ENCODE measurements at places on chromosomes 12 and 14.

GRCh38 chr12:120223458-120224303 is 22.8 kb upstream of the RPLP0 start:
- DNase-seq = no peak
- H3K4me1 ChIP-seq = peaks cover 33% of the 10 kb centered on the region
- H3K4me3 ChIP-seq = no peak overlapping the region
- peaks cover 2% of the 10 kb centered on the region for H3K36me3 ChIP-seq
- no peak overlapping the region for H3K27ac ChIP-seq

DNA sequence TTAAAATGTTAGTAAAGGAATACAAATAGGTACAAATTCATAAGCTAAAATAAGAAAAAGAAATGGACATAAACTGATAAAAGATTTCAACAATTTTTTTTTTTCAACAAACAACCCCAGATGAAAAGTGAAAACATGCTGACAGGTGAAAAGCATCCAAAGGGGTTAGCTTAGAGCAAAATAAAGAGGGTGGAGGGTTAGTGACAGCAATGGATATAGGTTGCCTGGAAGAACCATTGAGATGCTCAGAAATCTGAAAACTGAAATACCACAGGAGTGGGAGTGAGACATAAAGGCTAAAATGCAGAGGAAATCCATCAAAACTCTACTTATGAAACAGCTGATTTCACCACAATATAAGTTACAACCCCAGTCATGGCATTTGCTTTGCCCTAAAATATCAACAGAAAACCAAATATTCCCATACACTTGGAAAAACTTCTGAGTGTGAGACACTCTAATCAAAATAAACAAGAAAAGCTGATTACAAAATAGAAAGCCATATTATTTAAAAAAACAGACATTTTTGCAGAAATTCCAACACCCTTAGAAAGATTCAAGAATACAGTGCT is 136.3 kb upstream of the PLEKHG7 start:
- no peak for DNase-seq
- peaks cover 37% of the 10 kb centered on the region for H3K4me1 ChIP-seq
- H3K36me3 ChIP-seq = peaks cover 20% of the 10 kb centered on the region
- H3K27ac ChIP-seq = peak overlapping the region; percentile 55

- peaks cover 29% of the 10 kb centered on the region for H3K36me3 ChIP-seq
- H3K4me3 ChIP-seq = no peak overlapping the region
- H3K27ac ChIP-seq = peak overlapping the region; percentile 76
- peak; percentile 60 for DNase-seq
- peaks cover 19% of the 10 kb centered on the region for H3K4me1 ChIP-seq
These were observed 170.1 kb upstream of the PWP1 start for GRCh38 chr12:107515446-107515958.

GRCh38 chr12:57765003-57765697 is 1.7 kb downstream of the CYP27B1 start:
- peak overlapping the region; percentile 79 for H3K27ac ChIP-seq
- H3K4me3 ChIP-seq = peak overlapping the region; percentile 89
- H3K4me1 ChIP-seq = peaks cover 42% of the 10 kb centered on the region
- H3K36me3 ChIP-seq = peaks cover 50% of the 10 kb centered on the region
- H3K27me3 ChIP-seq = peaks cover 5% of the 10 kb centered on the region

- no peaks in the 10 kb centered on the region for H3K27me3 ChIP-seq
- no peaks in the 10 kb centered on the region for H3K4me1 ChIP-seq
- H3K4me3 ChIP-seq = no peak overlapping the region
- H3K27ac ChIP-seq = no peak overlapping the region
- H3K36me3 ChIP-seq = no peaks in the 10 kb centered on the region
- DNase-seq = no peak
These were observed 146.3 kb downstream of the LRIG3 start for GRCh38 chr12:58773986-58774385.

GRCh38 chr12:51196547-51196946 is 21.3 kb downstream of the POU6F1 start:
- no peaks in the 10 kb centered on the region for H3K36me3 ChIP-seq
- H3K27me3 ChIP-seq = no peaks in the 10 kb centered on the region
- H3K27ac ChIP-seq = no peak overlapping the region

GRCh38 chr12:22518060-22518719 is 26.2 kb downstream of the C2CD5 start:
- no peaks in the 10 kb centered on the region for H3K27me3 ChIP-seq
- no peak for DNase-seq
- no peak overlapping the region for H3K27ac ChIP-seq
- peaks cover 6% of the 10 kb centered on the region for H3K36me3 ChIP-seq
- no peak overlapping the region for H3K4me3 ChIP-seq
- H3K4me1 ChIP-seq = peaks cover 1% of the 10 kb centered on the region

GRCh38 chr14:50023671-50024490 is 92.5 kb downstream of the VCPKMT start:
- H3K4me3 ChIP-seq = no peak overlapping the region
- H3K27me3 ChIP-seq = no peaks in the 10 kb centered on the region
- no peak overlapping the region for H3K27ac ChIP-seq
- no peak for DNase-seq
- peaks cover 46% of the 10 kb centered on the region for H3K36me3 ChIP-seq
- peaks cover 23% of the 10 kb centered on the region for H3K4me1 ChIP-seq

DNA sequence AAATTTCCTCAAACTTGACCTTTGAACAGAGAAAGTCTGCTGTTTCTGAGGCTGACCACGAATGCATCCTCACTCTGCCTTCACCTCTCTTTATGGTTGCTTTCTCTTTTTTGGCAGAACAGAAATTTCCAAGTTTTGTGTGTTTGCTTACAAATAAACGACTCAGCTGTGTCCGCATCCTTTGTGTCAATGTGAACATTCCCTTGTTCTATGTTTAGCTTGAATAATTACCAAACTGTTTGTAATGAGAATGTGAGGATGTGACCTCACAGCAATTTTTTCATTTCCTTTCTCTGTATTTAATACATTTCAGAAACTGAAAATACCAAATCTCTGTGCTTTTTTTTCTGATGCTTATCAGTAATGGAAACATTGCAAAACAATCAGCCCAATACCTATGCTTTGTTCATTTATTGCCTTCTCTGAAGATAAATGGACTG is 410.9 kb downstream of the EGLN3 start:
- no peaks in the 10 kb centered on the region for H3K27me3 ChIP-seq
- H3K36me3 ChIP-seq = no peaks in the 10 kb centered on the region
- DNase-seq = no peak
- no peak overlapping the region for H3K27ac ChIP-seq

GRCh38 chr12:123900871-123901376 is 71.7 kb downstream of the CCDC92 start:
- no peaks in the 10 kb centered on the region for H3K36me3 ChIP-seq
- no peak overlapping the region for H3K4me3 ChIP-seq
- no peak overlapping the region for H3K27ac ChIP-seq
- DNase-seq = peak; percentile 35
- H3K27me3 ChIP-seq = peaks cover 5% of the 10 kb centered on the region

DNA sequence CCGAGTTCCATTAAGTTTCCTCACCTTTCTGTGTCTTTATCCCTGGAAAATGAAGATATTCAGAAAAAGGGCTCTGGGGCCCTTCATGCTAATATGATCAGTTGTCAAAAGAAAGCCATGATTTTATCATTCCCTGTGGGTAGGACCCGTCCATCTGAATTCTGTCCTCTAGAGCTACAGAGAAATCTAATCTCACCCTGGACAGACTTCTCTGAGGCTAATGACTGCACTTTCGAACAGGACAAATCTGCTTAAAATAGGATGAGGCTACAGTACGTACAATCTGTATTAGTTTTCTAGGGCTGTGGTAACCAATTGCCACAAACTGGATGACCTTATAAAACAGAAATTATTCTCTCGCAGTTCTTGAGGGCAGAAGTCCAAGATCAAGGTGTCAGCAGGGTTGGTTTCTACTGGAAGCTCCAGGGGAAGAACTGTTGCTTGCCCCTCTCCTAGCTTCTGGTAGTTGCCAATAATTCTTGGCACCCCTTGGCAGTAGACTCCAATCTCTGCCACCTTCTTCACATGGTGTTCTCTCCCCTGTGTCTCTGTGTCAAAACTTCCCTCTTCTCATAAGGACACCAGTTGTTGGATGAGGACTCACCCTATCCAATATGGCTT is 1.3 kb downstream of the AK7 start:
- no peak overlapping the region for H3K27ac ChIP-seq
- H3K4me3 ChIP-seq = peak overlapping the region; percentile 76
- H3K4me1 ChIP-seq = peaks cover 6% of the 10 kb centered on the region
- DNase-seq = no peak
- no peaks in the 10 kb centered on the region for H3K36me3 ChIP-seq
- H3K27me3 ChIP-seq = peaks cover 9% of the 10 kb centered on the region

DNA sequence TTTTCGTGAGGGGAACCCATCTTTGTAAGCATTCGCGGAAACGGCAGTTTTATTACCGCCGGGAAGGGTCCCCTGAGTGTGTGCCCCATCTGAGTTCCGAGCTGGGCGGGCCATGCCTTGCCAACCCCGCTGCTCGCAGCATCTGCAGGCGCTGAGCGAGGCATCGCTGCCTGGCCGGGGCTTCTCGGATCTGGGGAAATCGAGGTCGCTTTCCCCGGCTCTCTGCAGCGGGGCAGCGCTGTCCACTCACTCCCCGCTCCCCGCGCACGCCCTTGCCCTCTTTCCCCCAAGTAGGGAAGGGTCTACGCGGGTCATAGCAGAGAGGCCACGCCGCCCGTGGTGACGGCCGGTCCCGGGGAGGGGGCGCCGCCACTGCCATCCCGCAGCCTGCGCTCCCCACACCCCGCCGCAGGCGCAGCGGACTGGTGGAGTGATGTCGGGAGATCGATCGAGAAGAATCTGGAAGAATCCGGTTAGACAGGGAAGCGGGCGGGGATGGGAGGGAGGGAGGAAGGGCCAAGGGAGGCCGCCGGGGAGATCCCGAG is 507 bp upstream of the FKBP4 start:
- H3K4me3 ChIP-seq = peak overlapping the region; percentile 74
- no peaks in the 10 kb centered on the region for H3K27me3 ChIP-seq
- DNase-seq = peak; percentile 31
- peaks cover 32% of the 10 kb centered on the region for H3K4me1 ChIP-seq
- peaks cover 32% of the 10 kb centered on the region for H3K36me3 ChIP-seq
- no peak overlapping the region for H3K27ac ChIP-seq

- H3K36me3 ChIP-seq = no peaks in the 10 kb centered on the region
- H3K4me1 ChIP-seq = peaks cover 5% of the 10 kb centered on the region
- H3K27me3 ChIP-seq = peaks cover 35% of the 10 kb centered on the region
- DNase-seq = no peak
- no peak overlapping the region for H3K27ac ChIP-seq
These were observed 98.0 kb downstream of the GCH1 start for GRCh38 chr14:54804538-54805041.

DNA sequence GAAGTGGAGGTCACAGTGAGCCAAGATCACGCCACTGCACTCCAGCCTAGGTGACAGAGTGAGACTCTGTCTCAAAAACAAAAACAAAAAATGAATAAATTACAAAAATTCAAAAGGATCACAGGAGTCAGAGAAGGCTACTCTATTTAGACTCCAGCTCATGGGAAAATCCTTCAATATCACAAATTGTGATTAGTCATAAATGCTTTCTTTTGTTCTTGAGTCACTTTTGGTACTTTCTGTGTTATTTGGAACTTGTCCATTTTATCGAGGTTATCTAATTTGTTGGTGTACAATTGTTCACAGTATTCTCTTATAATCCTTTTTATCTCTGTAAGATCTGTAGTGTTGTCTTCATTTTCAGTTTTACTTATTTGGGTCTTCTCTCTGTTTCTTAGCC is 18.9 kb downstream of the ALDH2 start:
- no peaks in the 10 kb centered on the region for H3K4me1 ChIP-seq
- no peak for DNase-seq
- H3K27ac ChIP-seq = no peak overlapping the region
- H3K27me3 ChIP-seq = no peaks in the 10 kb centered on the region

DNA sequence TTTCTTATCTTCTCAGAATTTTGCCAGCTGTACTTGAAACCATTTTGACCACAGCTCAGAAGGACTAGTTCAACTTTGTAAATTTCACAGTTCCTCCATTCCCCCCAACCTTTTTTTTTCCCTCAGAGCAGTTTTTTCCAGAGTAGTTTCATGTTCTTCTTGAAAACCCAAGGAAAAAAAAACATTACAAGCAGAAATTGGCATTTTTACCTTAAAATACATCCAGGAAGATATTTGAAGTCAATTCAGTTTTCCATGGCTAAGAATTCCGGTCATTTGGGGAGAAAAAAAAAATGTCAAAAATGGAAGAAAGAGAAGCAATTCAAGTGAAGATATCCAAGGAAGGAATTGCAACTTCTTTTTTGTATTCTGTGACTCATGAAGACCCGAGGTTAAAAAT is 39.5 kb downstream of the SYNE2 start:
- H3K27me3 ChIP-seq = no peaks in the 10 kb centered on the region
- H3K36me3 ChIP-seq = no peaks in the 10 kb centered on the region
- H3K4me3 ChIP-seq = no peak overlapping the region
- H3K27ac ChIP-seq = no peak overlapping the region
- peaks cover 15% of the 10 kb centered on the region for H3K4me1 ChIP-seq

DNA sequence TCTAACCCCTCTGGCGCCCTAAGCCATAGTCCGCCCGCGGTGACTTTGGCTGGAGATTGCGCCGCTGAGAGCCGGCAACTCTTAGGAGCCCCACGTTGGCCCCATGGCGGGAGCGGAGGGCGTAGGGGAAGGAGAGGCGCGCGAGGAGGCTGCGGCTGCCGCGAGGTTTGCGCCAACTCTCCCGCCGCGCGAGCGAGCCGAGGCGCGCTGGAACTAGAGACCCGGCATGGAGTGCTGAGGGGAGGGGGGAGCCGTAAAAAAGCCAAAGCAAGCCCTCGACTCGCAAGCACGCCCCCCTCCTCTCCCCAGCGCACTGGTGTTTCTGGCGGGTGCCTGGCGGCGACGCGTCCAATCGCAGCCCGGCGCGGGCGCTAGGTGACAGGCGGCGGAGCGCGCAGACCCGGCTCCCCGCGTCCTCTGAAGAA is at the start of gene SYT10:
TSS of gene SYT10 (minus strand) at position 233 of the 425 bp plus-strand sequence. CDS start 297 bp downstream, outside the sequence.
- H3K27me3 ChIP-seq = peaks cover 40% of the 10 kb centered on the region
- no peaks in the 10 kb centered on the region for H3K36me3 ChIP-seq

DNA sequence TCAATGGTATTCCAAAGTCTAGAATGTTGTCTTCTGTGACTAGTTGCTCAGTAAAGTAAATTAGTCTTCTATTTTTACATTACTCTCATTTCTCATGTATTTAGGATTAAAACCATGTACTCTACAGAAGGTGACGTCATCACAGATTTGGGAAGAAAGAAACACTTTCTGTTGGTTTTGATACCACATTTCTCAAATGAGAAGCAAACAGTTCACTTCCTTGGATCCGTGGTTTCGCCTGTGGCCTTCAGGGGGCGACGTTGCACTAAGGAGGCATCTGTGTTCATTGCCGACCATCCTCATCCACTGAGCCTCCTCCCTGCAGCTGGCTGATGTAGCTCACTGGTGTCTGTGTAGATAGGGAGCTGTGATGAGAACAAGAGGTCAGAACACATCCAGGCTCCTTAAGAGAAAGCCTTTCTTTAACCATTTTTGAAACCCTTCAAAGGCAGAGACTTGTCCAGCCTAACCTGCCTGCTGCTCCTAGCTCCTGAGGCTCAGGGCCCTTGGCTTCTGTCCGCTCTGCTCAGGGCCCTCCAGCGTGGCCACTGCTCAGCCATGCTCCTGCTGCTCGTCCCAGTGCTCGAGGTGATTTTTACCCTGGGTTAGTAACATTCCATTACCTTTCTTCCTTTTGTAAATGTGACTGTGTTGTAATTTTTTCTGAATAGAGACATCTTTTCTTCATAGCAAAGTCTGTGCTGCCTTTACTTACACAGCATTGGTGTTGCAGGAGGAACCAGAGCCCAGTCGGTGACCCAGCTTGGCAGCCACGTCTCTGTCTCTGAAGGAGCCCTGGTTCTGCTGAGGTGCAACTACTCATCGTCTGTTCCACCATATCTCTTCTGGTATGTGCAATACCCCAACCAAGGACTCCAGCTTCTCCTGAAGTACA is 220.6 kb upstream of the OR4E1 start:
- peak; percentile 43 for DNase-seq
- H3K27ac ChIP-seq = peak overlapping the region; percentile 92
- peak overlapping the region; percentile 82 for H3K4me3 ChIP-seq

- no peaks in the 10 kb centered on the region for H3K4me1 ChIP-seq
- H3K27me3 ChIP-seq = peaks cover 14% of the 10 kb centered on the region
- H3K4me3 ChIP-seq = no peak overlapping the region
- no peaks in the 10 kb centered on the region for H3K36me3 ChIP-seq
- no peak overlapping the region for H3K27ac ChIP-seq
These were observed 30.5 kb upstream of the CSRP2 start for GRCh38 chr12:76909290-76909689.
